Esophagus muscularis mucosa (tissue), 4 donors: ENCODE measurements at places on chromosomes 13 and 19. TPM values are rescaled to one million over a fixed set of nuclear protein-coding genes. Genes with fewer than 3 reads are reported as not detected.

DNA sequence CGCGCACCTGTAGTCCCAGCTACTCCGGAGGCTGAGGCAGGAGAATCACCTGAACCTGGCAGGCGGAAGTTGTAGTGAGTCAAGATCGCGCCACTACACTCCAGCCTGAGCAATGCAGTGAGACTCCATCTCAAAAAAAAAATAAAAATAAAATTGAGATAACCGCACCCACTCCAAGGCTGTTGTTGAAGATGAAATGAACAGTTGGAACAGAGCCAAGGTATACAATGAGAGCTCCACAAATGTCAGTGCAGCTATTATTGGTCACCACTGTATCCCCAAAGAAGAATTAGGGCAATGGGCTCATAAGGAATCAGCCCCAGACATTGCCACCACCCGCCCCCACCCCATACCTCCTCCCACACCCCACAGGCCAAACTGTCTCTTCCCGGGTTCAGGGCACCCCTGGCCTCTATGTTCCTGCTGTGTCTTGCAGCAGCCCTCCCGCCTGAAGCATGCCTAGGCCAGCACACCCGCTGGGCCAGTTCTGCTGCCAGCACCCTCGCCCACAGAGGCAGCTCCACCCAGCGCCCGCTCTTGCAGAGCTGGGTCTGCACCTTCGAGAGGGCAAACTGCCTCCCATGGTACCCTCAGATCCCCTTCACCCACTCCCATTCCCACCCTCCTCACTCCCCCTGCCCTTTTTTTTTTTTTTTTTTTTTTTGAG lies 3.5 kb upstream of the S1PR5 start:
- no peak for DNase-seq

DNA sequence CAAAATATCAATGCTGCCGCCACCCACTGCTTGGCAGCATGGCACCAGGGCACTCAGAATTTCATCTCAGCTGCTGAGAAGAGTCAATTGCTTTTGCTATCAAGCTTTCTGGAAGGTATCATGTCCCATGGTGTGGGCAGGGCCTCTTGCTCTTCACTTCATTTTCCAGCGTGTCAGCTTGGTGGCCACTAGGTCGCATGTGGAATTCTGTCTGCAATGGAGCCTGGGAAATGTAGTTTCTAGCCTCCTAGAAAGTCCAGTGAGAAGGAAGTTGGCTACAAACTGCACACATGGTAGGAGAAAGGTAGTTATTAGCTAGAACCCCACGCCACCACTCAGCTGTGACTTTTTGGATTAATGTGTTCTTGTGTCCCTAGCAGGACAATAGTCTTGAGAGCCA lies 105.3 kb downstream of the MYO16 start:
- no peak for DNase-seq

DNA sequence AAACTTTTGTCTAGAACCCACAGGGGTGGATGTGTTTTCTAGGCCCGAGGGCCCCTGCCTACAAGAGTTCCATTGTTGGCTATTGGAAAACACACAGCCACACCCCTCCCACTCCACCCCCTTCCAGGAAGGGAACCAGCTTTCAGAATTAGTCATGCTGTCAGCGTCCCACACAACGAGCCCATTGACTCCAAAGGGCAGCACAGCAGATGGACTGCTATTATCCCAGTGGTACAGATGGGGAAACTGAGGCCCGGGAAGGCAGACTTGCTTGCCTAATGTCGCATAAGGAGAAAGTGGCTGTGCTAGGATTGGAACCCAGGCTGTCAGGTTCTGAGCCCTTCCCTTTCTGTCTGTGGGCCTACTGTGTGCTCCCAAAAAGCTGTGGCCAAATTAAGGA lies 8.1 kb upstream of the FXYD3 start:
- no peak for DNase-seq

- no peak for DNase-seq
These were observed at the start of gene LIN7B for GRCh38 chr19:49113762-49114629. Gene LIN7B (plus strand): TSS chr19:49114370. CDS start chr19:49114405, 35 bp downstream.

DNA sequence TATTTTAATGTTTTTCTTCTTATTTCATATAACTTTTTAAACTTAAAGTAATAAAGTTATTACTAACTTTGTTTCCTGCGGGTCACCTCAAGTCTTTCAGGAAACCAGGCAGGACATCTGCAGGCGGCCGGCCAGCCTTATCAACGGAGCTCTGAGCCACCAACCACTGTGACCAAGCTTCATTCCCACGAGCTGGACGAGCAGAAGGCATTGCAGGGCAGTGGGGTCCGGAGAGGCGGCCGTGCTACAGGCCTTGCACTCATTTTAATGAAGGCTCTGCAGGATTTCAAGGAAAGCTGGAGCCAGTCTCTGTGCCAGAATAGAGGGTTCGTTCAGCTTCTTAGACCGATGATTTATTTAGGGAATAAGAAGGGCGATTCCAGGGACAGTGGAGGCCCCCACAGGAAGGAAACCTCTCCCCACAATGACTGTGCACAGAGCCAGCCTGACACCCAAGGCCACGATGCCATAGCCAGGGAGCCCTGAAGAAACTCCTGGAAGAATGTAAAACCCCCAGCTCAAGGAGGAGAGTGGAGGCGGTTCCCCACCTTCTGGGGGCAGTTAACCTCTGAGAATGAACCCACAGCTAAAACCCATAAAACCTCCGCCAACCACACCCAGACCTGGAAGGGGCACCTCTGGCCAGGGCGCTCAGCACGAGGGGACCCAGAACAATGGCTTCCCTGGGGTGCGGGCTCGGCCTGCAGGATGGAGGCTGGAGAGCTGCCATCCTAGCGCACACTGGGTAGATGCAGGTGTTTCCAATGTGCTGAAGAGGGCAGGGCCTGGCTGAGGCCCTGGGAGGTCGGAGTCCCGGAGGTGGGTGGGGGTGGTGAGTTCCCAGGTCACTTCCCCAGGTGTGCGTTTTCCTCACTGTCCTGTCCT lies 75.0 kb downstream of the RASA3 start:
- no peak for DNase-seq

- DNase-seq: no peak
These were observed 5.4 kb upstream of the PLPP2 start for GRCh38 chr19:296476-297225.

DNA sequence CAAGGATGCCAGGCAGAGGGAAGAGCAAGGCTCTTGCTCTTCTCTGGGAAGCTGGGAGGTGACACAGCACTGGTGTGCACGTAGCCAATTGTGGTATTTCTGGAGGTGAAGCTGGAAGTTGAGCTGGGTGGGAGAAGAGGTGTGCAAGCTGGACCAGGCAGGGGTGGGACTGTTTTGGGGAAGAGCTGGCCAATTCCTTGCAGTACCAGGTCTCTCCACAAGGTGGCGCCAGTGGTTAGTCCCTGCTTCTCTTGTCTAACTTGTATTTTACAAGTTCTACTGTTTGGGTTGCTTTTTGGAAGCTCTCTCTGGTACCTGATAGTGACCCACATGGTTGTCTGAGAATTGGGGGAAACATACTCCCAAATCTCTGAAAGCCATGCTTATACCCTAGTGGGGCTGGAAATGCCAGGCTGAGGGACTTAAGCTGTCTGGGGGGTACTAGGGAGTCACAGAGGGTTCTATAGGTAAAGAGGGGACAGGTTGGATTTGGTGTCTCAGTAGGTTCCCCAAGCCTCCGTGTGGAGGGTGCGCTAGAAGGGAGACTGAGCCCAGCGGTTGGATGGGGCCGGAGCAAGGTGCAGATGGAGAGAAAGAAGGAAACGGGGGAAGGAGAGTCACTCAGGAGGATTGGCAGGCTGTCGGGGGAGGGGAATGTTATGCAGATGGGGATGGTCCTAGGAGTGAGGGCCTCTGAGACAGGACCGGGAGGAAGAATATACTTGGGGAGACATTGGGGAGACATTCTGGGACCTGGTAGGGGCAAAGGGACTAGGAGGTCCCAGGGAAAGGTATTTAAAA lies 3.0 kb downstream of the HPN start:
- no peak for DNase-seq

DNA sequence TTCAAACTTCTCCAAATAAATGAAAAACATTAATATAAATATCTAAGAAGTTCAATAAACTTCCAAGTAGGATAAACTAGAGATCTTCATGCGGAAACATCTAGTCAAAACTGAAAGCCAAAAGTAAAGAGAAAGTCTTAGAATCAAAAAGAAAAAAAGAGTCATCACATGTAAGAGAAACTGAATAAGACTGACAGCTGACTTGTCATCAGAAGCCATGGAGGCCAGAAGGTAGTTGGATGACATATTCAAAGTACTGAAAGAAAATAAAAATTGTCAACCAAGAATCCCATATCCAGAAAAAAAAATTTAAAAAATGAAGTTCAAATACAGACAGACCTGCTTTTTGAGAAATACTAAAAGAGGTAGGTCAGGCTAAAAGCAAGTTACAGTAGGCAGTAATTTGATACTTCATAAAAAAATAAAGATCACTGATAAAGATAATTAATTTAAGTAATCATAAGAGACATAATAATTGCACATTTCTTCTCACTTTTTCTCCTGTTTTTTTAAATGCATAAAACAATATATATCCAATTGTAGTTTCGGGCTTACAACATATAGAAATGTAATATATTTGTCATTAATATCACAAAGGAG lies 327.6 kb upstream of the PCDH9 start:
- no peak for DNase-seq

- DNase-seq: no peak
These were observed 295.4 kb upstream of the MAB21L1 start for GRCh38 chr13:35771898-35772297.

- DNase-seq: no peak
These were observed 2.3 kb upstream of the ZNF347 start for GRCh38 chr19:53161123-53161522.

DNA sequence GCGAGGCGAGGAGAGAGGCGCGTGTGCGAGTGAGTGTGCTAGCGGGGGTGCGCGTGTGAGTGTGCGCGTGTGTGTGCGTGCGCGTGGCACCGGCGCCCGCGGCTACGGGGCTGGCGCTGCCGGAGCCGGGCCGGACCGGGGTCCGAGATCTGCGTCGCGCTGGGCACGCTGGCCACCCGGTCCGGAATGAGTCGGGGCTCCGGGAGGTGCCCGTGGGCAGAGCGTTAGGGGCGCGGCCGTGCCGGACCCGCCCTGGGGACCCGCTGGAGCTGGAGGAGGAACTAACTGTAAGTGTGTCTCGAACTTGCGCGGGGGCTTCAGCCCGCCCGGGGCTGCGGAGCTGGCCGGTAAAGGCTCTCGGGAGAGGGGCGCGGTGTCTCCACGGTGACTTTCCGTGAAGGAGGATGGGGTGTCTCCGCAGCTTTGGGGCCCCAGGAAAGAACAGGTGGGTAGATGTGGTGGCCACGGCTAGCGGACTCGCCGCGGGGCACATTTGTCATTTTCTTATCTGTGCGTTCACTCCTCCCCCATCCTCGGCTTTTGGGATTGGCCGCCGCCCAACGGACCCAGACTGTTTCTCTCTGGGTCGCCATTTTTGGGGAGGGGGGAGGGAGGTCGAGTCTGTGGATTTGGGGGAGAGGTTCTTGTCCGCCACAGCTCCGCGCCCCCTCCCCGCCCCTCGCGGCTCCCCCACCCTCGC lies 10.1 kb upstream of the SOX1 start:
- DNase-seq: no peak

DNA sequence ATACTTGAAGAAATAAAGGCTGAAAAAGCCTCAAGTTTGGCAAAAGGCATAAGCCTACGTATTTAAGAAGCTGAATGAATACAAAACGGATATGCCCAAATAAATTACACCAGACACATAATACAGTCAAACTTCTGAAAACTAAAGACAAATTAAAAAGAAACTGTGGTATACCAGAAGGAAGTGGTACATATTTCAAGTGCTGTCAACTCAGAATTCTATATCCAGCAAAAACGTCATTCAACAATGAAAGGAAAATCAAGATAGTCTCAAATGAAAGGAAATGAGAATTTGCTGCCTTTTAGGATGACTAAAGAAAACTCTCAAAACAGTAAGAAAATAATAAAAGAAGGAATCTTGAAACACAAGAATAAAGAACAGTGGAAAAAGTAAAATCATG lies 69.5 kb downstream of the POLR1D start:
- no peak for DNase-seq

GRCh38 chr13:98427331-98427995 lies 149.4 kb downstream of the STK24 start:
- no peak for DNase-seq

GRCh38 chr13:65532231-65532630 lies 1697.9 kb downstream of the PCDH9 start:
- DNase-seq: no peak

RNF17 gene
- total RNA-seq: not detected

C5AR1 gene
- total RNA-seq: 32.6 TPM

SHISA2 gene
- total RNA-seq: 0.83 TPM

HOMER3 gene
- total RNA-seq: 26.7 TPM

NDUFA3 gene
- total RNA-seq: 12.1 TPM

ZNF221 gene
- 7.1 TPM for total RNA-seq

LCP1 gene
- total RNA-seq: 15.0 TPM
